ENCODE measurements at places on chromosomes 2 and 18.

DNA sequence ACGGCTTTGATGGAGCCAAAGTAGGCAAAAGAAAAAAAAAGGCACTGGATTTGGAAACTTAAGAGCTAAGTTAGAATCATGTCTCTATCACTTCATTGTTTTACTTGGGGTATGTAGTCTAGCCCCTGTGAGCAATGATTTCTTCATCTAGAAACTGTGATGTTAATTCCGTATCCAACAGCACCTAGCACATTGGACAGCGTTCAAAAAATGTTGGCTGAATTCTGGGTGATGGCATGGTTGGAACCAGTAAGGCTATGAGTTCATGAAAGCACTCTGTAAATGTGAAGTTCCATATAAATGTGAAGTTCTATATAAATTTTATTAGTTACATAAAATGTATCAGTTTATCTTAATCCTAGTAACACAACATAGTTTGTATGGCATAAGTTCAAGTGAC lies 308.5 kb upstream of the HNMT start:
- DNase-seq: no peak

- DNase-seq: peak; percentile 24
These were observed 633.2 kb upstream of the PKDCC start for GRCh38 chr2:41414486-41415230.

- DNase-seq: peak; percentile 88
These were observed 57.9 kb downstream of the NCK2 start for GRCh38 chr2:105802587-105802986.

DNA sequence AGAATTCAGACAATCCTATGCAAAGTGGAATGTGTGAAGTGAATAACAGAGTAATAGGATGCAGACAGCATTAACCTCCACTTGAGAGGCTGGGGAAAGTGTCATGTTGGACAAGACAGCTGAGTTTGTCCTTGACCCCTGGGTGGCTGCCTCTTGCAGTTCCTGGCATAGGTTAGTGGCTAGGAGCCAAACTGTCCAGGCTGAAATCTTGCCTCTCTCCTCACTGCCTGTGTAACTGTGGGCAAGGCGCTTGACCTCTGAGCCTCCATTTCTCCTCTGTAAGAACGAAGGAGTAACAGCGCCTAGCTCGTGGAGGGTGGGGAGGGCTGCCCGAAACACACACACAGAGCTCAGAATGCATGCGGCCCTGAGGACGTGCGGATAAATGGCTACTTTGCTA lies 34.8 kb upstream of the LDLRAD4 start:
- no peak for DNase-seq

DNA sequence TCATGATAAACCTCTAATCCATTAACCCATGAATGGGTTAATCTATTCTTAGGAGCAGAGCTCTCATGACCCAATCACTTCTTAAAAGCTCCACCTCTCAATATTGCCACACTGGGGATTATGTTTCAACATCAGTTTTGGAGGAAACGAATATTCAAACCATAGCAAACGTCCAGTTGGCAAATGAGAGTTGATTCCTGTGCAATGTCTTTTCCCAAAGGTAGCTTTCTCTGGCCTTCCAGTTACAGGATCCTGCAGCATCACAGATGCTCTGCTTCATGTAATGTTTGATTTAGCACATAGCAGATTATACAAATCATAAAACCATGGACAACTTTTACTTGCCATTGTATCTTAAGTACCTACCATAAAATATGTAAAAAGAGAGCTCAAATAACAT lies 481.0 kb downstream of the TNS1 start:
- no peak for DNase-seq

- peak; percentile 51 for DNase-seq
These were observed 159.8 kb downstream of the RHBDD1 start for GRCh38 chr2:226995625-226996041.

- DNase-seq: no peak
These were observed 77.2 kb downstream of the CD28 start for GRCh38 chr2:203783496-203784203.

GRCh38 chr2:74843899-74844298 lies 10.0 kb downstream of the HK2 start:
- peak; percentile 77 for DNase-seq

GRCh38 chr2:233815861-233816260 lies 37.7 kb downstream of the MROH2A start:
- no peak for DNase-seq

DNA sequence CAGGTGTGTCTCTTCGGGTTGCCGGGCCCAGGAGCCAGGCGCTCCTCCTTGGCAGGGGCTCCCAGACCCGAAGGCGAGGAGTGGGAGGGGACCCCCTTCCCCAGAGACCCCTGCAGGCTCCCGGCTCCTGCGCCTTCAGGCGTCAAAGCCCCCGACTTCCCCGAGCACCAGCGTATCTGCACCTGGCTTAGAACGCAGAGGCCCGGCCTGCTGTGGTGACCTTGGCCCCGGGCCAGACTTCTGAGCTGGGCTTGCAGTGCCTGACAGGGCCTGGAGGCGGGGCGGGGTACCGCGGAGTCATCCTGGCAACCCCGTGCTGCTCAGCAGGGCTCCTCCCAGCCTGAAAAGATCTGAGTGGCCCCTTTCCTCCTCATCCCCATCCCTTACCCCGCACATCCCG lies 27.0 kb downstream of the SKA1 start:
- peak; percentile 7 for DNase-seq

DNA sequence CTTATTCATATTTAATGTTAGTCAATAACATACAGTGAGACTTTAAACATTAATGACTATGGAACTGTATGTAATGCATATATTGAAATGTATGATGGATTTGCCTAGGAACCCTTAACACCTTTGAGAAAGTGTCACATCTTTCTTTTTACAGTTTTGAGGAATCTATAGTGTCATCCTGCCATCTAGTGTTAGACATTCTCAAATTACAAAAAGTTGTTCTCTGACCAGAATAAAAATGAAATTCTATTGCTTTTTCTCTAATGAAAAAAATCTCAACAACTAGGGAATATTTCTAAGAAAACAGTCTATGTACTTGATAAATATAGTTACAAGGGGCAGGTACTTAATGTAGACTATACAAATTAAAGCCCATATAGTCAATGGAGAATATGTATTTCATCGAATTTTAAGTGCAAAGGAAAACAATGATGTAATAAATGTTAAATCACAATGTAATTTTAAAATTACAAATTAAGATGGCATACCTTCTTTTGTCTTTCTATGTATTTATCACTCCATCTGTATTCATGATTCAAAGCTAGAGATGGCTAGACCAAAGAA lies 5.1 kb upstream of the CALCRL start:
- DNase-seq: peak; percentile 6

DNA sequence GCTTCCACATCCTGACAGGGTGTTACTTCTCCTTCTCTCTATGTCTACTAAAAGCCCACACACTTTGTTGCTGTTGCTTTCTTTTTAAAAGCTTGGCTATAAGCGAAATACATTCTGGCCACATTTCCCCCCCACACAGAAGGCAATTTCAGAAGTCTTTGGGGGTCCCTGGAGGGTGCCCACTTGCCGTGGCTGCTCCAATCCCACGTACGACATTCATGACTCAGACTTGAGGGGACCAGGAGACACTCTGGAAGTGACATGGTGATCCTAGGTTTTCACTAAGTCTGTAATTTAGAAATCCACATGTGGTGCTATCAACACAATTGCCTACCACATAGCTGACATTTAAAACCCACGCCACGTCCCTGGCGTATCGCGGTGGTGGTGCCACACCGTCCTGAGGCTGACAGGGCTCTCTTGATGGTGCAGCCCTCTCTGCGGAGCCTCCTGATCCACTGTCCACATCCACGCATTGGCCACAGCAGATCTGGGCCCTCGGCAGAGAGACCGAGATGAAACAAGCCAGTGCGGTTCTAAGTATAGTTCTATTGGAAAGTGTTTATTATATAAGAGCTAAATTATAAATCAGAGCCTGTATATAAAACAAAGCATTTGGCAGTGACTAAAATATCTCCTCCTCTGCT lies 42.4 kb downstream of the CYP27C1 start:
- no peak for DNase-seq

DNA sequence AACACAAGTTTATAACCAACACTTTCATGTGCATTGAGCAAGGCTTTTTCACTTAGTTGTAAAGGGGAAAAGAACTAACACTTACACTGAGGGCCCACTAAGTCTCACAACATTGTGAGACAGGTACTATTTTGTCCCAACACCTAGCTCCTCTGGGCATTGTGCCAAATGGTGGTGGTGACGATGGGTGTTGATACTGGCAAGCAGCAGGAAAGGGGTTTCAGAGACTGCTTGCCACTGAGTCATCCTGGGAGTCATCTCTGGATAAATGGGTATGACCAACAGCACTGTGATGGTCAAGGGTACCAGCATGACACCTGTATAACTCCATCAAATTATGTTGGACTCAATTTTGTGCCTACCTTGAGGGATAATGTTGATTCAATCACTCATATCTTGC lies 138.8 kb upstream of the ITGA6 start:
- DNase-seq: peak; percentile 18

DNA sequence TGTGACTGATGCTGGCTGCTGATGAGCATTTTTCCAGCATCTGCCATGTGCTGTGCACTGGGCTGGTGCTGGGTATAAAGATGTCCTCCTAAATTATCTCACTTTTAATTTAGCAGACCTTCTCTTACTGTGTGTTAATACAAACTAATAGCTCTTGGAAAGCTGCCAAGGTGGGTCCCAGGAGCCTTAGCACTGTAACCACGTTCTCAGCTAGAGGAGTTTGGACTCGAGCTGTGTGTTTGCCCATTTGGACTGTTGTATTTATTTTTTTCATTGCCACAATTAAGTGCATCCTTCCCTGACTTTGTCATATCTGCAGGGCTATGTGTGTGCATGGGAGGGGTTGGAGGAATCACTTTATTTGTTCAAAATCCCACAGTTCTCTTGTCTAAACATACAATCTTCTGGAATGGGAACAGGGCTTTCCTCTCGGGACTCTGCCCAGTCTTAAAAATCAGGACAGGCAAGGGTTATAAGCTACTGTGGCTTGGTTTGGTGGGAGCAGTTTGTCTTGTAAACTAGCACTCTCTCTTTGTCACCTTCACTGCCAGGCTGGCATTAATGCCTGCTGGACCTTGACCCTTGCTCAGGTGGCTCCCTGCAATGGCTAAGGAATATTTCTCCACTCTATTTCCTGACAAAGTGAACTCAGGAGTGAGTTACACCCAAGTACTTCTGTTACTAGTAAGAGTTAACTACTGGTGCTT lies 129.7 kb upstream of the MGAT5 start:
- no peak for DNase-seq

DNA sequence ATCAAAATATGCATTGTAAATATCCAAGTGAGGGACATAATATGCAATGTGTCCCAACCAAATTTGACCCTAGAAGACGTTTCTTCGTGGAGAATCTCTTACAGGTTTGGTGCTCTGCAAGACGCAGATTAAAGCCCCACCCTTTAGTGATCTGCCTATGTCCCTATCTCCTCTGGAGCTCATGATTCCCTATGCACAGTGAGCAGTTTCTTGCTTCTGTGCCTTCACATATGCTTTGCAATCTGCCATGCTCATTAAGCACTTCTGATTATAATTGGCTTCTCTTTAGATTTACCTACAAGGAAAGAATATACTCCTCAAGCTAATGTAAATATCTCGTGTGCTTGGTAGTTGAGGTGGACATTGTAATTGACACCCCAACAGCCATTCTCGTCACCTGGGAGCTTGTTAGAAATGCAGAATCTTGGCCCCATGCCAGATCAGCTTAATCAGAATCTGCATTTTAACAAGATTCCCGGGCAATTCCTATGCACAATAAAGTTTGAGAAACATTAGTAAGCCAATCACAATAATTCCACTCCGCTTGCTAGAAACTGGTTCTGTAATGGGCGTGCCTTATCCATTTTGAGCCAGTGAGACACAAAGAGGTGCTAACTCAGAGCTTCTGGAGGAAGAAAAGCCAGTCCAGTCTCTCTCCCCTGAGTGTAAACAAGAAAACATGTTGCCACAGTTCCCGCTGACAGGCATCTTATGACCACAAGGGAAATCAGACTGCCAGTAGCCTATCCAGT lies 2.8 kb upstream of the PUM2 start:
- no peak for DNase-seq

- no peak for DNase-seq
These were observed 95.4 kb downstream of the HNMT start for GRCh38 chr2:138059487-138060300.

DNA sequence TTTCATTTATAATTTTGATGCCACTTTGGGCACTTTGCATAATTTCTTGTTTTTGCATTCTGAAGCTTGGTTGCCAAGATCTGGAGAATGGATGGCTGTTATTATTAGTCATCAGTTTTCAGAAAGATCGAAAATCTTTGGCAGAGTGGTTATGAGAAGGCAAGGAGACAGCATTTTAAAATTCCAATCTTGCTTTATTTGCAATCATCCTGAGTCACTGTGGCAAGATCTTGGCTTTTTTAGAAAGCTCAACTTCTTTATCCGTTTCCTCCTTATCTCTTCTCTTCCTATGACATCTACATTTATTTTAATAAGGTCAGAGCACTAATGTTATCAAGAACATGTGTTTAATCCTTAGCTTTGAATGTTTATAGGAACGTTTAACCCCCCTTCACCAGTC lies 31.1 kb upstream of the EIF2AK3 start:
- DNase-seq: no peak

DNA sequence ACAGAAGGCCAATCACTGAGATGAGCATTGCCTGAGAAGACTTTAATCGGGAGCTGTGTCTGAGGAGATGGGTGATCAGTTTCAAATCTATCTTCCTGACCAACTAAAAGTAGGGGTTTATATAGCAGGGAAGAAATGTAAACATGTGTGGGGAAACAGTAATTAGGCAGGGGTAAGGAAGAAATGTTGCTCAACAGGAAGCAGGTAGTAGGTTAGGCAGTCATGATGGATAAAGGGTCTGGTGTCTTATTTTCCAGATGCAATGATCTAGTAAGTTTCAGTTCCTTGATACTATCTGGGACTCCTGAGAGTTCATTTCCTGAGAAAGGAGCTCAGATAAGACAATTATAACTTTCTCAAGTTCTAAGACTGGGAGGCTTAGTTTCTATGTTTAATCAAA lies 33.8 kb upstream of the DNAJC10 start:
- no peak for DNase-seq

- no peak for DNase-seq
These were observed 60.1 kb upstream of the SKOR2 start for GRCh38 chr18:47311585-47311984.

DNA sequence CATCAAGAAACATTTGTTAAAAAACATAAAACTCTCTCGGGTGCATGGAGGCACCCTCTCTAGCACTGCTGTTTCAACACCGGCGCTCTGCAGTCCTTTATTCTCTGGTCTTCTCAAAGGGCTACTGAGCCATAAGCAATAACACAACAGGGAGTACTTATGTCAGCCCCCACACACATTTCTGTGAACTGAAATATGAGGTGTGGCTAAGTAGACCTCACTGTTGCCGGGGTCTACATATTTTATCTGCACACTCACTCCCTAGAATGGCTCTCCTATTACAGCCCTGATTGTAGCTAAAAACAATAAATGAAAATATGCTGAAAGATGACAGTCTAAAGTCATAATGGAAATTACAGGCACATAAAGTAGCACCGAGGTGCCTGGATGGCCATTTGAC lies 235.1 kb downstream of the GRB14 start:
- no peak for DNase-seq
